ENCODE measurements at places on chromosomes 3 and 15. TPM values are rescaled to one million over a fixed set of nuclear protein-coding genes. Genes with fewer than 3 reads are reported as not detected.
A peak's percentile ranks its signal among the peaks of the same experiment; 100 is the strongest.

- H3K27ac ChIP-seq = no peak overlapping the region
- no peak overlapping the region for H3K4me3 ChIP-seq
- no peaks in the 10 kb centered on the region for H3K27me3 ChIP-seq
- peaks cover 16% of the 10 kb centered on the region for H3K36me3 ChIP-seq
- no peak for DNase-seq
These were observed 53.2 kb downstream of the SLTM start for GRCh38 chr15:58880320-58880719.

DNA sequence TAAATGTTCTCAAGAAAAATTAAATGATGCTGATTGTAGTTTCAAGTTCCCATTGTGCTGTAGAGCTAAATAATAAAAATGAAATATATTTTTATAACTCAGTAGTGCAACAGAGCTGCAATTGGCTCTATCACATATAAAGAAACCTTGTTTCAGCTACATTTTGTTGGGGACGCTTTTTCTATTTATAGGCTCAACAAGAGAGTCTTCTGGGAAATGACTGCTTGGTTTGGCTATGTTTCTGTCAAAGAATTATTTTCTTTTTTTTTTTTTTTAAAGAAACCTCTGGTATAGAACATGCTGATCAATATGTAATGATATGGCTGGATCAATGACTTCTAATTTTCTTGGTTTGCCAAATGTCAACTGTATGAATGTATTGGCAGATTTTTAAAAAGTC lies 76.5 kb downstream of the OTOL1 start:
- no peak overlapping the region for H3K27ac ChIP-seq
- no peak overlapping the region for H3K4me3 ChIP-seq
- DNase-seq = no peak
- no peaks in the 10 kb centered on the region for H3K27me3 ChIP-seq
- H3K36me3 ChIP-seq = no peaks in the 10 kb centered on the region
- no peaks in the 10 kb centered on the region for H3K4me1 ChIP-seq

GRCh38 chr3:112302881-112303763 lies 9.1 kb upstream of the SLC9C1 start:
- no peaks in the 10 kb centered on the region for H3K27me3 ChIP-seq
- peak overlapping the region; percentile 63 for H3K4me3 ChIP-seq
- H3K36me3 ChIP-seq = no peaks in the 10 kb centered on the region

DNA sequence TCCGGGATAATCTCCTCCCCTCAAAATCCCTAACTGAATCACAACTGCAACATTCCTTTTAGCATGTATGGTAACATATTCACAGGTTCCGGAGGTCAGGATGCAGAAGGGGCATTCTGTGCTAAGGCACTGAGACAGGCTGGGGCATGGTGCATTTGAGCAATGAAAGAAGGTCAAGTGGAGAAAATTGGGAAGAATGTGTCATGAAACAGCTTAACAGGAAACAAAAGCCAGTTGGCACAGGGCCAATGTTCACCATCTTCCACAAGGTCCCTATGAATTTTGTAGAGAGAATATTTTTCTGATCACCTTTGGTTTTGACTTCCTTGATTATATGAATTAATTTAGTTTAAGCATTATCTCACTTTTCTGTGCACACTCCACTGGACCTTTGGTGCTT lies 587.7 kb upstream of the NR2F2 start:
- no peak overlapping the region for H3K4me3 ChIP-seq
- no peak overlapping the region for H3K27ac ChIP-seq
- no peaks in the 10 kb centered on the region for H3K4me1 ChIP-seq
- no peaks in the 10 kb centered on the region for H3K27me3 ChIP-seq
- no peaks in the 10 kb centered on the region for H3K36me3 ChIP-seq

- DNase-seq = no peak
- H3K4me1 ChIP-seq = no peaks in the 10 kb centered on the region
- H3K27me3 ChIP-seq = no peaks in the 10 kb centered on the region
- H3K27ac ChIP-seq = no peak overlapping the region
These were observed 186.7 kb downstream of the SSR3 start for GRCh38 chr3:156368189-156368588.

DNA sequence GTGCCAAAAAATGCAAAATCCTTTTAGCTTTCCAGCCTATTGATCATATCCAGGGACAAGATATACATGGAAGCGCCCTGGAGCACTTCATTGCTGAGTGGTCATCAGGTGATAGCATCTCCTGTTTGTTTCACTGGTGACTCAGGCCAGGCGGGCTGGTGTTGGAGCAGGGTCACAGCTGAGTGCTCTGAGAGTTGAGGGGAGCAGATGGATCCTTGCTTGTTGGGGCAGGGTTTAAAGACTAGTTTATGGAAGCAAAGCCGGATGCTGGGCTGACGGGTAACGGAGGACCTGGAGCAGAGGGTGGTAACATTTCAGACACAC lies 405.0 kb upstream of the TPM1 start:
- no peak overlapping the region for H3K4me3 ChIP-seq
- H3K4me1 ChIP-seq = peaks cover 14% of the 10 kb centered on the region
- no peak for DNase-seq
- no peaks in the 10 kb centered on the region for H3K27me3 ChIP-seq
- H3K27ac ChIP-seq = no peak overlapping the region

- H3K27me3 ChIP-seq = peaks cover 1% of the 10 kb centered on the region
- no peaks in the 10 kb centered on the region for H3K36me3 ChIP-seq
- DNase-seq = no peak
These were observed 107.7 kb upstream of the TSC22D2 start for GRCh38 chr3:150300388-150300787.

- H3K27me3 ChIP-seq = no peaks in the 10 kb centered on the region
- H3K4me1 ChIP-seq = no peaks in the 10 kb centered on the region
- DNase-seq = no peak
- no peak overlapping the region for H3K4me3 ChIP-seq
These were observed 127.8 kb downstream of the STAG1 start for GRCh38 chr3:136624371-136624770.

DNA sequence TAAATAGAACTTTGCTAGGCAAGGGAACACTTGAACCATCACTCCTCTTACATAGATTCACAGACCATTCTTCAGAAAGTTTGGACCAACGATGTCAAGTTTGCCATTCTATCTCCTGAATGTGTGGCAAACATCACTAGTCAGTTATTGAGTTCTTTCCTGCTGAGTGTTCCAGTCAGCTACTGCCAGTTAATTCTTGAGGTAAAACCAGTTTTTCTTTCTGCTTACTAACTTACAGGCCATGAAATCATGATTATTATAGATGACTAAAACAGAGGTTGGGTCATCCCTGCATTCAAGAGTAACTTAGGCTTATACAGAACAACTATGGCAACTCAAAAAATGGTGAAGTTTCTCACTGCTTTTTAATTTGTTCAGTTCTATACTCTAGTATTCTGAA lies 88.2 kb downstream of the AP4E1 start:
- H3K27me3 ChIP-seq = no peaks in the 10 kb centered on the region
- no peaks in the 10 kb centered on the region for H3K4me1 ChIP-seq
- H3K27ac ChIP-seq = no peak overlapping the region
- no peak for DNase-seq
- H3K4me3 ChIP-seq = no peak overlapping the region

GRCh38 chr3:193935916-193936315 lies 200.0 kb upstream of the HES1 start:
- no peak overlapping the region for H3K27ac ChIP-seq
- H3K4me3 ChIP-seq = no peak overlapping the region
- no peak for DNase-seq
- no peaks in the 10 kb centered on the region for H3K4me1 ChIP-seq
- H3K27me3 ChIP-seq = no peaks in the 10 kb centered on the region
- H3K36me3 ChIP-seq = no peaks in the 10 kb centered on the region

GRCh38 chr3:186990878-186991308 lies 60.6 kb downstream of the ST6GAL1 start:
- no peaks in the 10 kb centered on the region for H3K27me3 ChIP-seq
- no peak overlapping the region for H3K4me3 ChIP-seq
- H3K36me3 ChIP-seq = no peaks in the 10 kb centered on the region
- H3K27ac ChIP-seq = peak overlapping the region; percentile 23

- no peaks in the 10 kb centered on the region for H3K4me1 ChIP-seq
- no peak overlapping the region for H3K27ac ChIP-seq
- no peak for DNase-seq
- H3K36me3 ChIP-seq = no peaks in the 10 kb centered on the region
- no peak overlapping the region for H3K4me3 ChIP-seq
These were observed 134.0 kb downstream of the FHIT start for GRCh38 chr3:61117045-61117898.

DNA sequence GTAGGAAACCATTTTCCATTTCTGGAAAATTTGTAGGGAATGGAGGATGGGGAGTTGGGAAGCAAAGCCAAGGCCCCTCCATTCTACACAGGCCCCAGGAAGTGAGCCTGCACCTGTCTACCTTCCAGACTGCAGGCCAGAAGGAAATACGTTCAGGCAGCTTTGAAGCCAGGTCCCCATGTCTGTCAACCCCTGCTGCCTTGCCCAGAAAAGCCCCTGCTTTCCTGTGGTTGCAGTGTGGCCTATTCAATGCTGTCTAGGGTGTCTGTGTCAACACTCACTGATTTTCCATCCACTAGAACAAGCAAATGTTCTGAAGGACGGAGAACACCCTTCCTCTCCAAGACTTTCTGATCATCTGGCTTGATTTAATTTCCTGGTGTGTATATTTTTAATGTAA lies 281.9 kb downstream of the TLE3 start:
- DNase-seq = no peak
- H3K36me3 ChIP-seq = no peaks in the 10 kb centered on the region
- H3K4me3 ChIP-seq = no peak overlapping the region
- H3K27me3 ChIP-seq = no peaks in the 10 kb centered on the region
- H3K4me1 ChIP-seq = peaks cover 7% of the 10 kb centered on the region

FBXO45 gene
- total RNA-seq = 15.3 TPM

DNA sequence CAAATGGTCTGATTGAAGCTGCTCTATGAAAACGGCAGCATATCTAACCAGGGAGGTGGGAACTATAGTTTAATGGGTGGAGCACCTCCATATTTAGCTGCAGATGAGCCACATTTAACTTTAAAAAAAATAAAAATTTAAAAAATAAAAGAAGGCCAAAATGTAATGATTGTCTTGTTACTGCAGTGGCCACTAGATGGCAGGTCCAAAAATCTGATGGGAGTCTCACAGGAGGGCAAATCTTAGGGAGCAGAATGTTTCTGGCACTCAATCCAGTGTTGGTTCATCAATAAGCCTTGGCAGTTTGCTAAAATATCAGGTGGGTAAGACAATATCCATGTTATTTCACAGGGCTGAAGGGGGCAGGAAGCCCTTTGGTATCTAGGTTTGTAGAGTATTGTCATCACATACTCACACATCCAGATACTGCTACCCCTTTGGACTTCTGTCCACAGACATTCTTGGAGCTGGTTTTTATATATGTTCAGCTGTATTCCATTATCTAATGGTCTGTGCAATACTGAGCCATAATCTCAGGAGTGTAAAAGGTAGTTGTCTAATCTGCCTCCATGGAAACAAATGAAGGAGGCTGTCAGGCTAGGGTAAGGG lies 233.3 kb downstream of the TIGIT start:
- no peak overlapping the region for H3K4me3 ChIP-seq
- H3K36me3 ChIP-seq = no peaks in the 10 kb centered on the region
- peaks cover 2% of the 10 kb centered on the region for H3K4me1 ChIP-seq
- DNase-seq = no peak
- no peak overlapping the region for H3K27ac ChIP-seq
- no peaks in the 10 kb centered on the region for H3K27me3 ChIP-seq

GRCh38 chr3:97278506-97278905 lies 464.1 kb downstream of the EPHA6 start:
- no peaks in the 10 kb centered on the region for H3K27me3 ChIP-seq
- DNase-seq = no peak
- no peak overlapping the region for H3K4me3 ChIP-seq
- no peak overlapping the region for H3K27ac ChIP-seq
- no peaks in the 10 kb centered on the region for H3K36me3 ChIP-seq
- H3K4me1 ChIP-seq = no peaks in the 10 kb centered on the region

DNA sequence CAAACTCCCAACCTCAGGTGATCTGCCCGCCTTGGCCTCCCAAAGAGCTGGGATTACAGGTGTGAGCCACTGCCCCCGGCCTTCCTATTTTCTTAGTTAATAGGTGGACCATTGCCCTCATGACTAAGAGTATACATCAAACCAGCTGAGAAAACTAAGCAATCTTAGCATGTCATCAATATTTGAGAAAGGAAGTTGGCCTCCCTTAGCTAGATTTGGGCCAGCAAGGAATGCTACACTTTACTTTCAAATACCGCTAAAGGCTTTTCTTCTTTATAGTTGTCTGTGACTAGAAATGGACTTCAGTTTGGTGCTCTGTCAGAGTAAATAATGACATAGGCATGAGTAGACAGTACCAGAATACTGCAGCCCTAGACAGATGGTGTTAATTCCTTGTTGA lies 199.3 kb downstream of the GAP43 start:
- no peaks in the 10 kb centered on the region for H3K27me3 ChIP-seq
- H3K27ac ChIP-seq = no peak overlapping the region
- no peaks in the 10 kb centered on the region for H3K4me1 ChIP-seq
- DNase-seq = no peak
- no peaks in the 10 kb centered on the region for H3K36me3 ChIP-seq

C15orf40 gene
- total RNA-seq = 6.3 TPM

DNA sequence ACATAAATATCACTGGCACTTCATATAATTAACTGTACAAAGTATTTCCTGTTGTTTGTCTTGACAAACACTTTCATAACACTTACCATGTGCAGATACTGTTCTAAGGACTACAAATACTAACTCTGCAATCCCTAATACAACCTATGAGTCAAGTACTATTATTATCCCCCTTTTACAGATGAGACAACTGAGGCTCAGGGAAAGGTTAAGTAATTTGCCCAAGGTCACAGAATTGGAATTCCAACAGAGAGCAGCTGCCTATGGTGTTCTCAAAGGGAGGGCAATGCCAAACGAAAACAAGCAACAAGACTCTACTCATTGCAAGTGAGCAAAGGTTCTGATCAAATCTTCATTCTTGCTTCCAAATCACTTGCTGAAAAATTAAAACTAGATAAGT lies 85.9 kb downstream of the MAGI1 start:
- H3K27me3 ChIP-seq = no peaks in the 10 kb centered on the region
- H3K4me1 ChIP-seq = peaks cover 34% of the 10 kb centered on the region
- H3K36me3 ChIP-seq = no peaks in the 10 kb centered on the region
- no peak for DNase-seq

DNA sequence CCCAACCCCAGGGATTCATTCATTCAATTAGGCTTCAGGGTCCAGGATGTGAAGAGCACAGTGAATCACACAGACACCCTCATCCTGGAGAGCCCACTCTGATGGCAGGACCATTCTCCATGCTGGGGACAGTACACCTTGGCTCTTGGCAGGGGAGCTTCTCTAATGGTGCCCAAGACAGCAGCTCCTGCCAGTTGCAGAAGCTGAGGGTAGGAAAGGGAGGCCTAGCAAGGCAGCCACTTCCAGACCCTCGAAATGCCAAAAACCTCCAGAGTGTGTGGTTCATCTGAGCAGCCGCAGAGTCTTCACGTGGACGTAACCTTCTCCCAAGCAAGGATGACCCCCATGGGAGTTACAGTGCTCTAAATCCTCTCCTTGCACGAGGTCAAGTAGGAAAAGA lies 186.2 kb downstream of the XXYLT1 start:
- H3K4me1 ChIP-seq = peaks cover 25% of the 10 kb centered on the region
- H3K27ac ChIP-seq = no peak overlapping the region
- peak; percentile 28 for DNase-seq
- H3K4me3 ChIP-seq = no peak overlapping the region

GRCh38 chr3:134769287-134769868 lies 25.7 kb upstream of the EPHB1 start:
- H3K27ac ChIP-seq = no peak overlapping the region
- H3K4me1 ChIP-seq = no peaks in the 10 kb centered on the region
- H3K4me3 ChIP-seq = no peak overlapping the region
- no peaks in the 10 kb centered on the region for H3K27me3 ChIP-seq
- H3K36me3 ChIP-seq = no peaks in the 10 kb centered on the region
- DNase-seq = no peak

RHOV gene
- total RNA-seq = not detected

PAQR9 gene
- total RNA-seq = 0.53 TPM
